ENCODE measurements at places on chromosomes 5 and 9.
A peak's percentile ranks its signal among the peaks of the same experiment; 100 is the strongest.

- peak; percentile 88 for DNase-seq
Measured at GRCh38 chr5:94432499-94432898, 185.9 kb downstream of the KIAA0825 start.

GRCh38 chr9:86021166-86021565 lies 78.2 kb downstream of the GOLM1 start:
- no peak for DNase-seq

DNA sequence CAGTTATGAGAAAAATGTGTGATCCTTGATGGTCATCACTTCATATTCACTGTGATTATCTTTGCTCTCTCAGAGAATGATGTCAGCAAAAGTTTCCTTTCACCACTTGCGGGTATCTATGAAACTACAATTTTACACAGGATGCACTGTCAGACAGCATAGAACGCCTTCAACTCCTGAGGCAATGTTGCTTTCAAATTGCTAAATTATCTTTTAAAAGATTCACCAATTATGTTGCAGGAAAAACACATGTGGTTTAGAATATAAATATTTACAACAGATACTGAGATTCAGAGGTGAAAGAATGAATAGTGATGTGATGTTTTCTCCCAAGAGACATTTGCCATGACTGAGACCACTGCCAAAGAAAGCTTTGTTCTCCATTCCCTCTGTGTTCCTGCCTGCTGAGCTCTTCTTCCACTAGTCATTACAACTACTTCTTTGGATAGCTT lies 879.8 kb upstream of the DMAC1 start:
- DNase-seq: peak; percentile 33

DNA sequence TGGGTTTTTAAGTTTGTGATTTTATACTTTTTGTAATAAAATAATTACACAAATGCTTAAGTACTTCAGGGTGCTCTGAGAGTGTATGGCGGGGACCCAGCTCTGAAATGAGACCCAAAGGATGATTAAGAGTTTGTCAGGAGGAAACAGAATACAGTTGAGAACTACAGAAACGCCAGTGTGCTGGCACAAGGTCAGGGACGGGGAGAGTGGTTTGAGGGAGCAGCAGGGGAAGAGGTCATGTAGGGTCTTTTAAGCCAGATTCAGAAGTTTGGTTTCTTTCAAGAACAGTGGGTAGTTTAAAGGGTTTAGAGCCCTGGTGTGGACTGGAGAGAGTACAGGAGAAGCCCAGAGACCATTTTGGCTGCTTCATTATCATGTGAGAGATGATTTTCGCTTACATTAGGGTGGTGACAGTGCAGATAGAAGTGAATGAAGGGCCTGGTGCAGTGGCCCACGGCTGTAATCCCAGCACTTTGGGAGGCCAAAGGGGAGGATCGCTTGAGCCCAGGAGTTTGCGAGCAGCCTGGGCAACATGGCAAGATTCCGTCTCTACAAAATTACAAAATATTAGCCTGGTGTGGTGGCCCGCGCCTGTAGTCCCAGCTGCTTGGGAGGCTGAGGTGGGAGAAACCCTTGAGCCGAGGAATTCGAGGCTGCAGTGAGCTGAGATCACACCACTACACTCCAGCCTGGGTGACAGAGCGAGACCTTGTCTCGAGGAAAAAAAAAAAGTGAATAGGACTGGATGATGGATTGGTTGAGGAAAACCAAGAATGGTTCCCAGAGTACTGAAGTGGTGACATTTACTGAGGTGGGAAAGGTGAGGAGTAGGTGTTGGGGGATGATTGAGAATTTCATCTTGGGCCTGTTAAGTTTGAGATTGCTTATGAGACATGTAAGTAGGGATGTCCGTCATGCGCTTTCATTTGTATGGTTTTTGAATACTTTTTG lies 1.4 kb upstream of the ETF1 start:
- peak; percentile 70 for DNase-seq

DNA sequence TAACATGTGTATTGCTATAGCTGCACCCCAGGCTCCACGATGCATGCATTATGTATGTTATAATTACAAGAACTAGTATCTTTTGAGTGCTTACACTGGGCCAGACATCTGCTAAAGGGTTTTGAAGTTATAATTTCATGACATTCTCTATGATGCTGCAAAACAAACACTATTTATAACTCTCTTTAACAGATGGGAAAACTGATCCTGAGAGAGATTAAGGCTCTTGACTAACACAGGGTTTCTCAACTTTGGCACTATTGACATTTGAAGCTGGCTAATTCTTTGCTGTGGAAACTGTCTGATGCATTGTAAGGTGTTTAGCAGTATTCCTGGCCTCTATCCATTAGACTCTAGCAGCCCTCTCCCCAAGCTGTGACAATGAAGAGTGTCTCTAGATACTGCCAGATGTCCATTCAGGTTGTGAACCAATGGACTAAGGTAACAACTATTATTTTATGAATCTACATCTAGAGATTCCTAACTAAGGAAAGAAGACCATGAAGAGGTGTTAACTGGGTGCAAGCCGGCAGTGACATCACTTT lies 258.6 kb downstream of the ASTN2 start:
- no peak for DNase-seq

- no peak for DNase-seq
Measured at GRCh38 chr9:100324594-100325200, 28.0 kb downstream of the TEX10 start.

GRCh38 chr5:168734620-168735300 lies 155.6 kb upstream of the PANK3 start:
- DNase-seq: peak; percentile 75

DNA sequence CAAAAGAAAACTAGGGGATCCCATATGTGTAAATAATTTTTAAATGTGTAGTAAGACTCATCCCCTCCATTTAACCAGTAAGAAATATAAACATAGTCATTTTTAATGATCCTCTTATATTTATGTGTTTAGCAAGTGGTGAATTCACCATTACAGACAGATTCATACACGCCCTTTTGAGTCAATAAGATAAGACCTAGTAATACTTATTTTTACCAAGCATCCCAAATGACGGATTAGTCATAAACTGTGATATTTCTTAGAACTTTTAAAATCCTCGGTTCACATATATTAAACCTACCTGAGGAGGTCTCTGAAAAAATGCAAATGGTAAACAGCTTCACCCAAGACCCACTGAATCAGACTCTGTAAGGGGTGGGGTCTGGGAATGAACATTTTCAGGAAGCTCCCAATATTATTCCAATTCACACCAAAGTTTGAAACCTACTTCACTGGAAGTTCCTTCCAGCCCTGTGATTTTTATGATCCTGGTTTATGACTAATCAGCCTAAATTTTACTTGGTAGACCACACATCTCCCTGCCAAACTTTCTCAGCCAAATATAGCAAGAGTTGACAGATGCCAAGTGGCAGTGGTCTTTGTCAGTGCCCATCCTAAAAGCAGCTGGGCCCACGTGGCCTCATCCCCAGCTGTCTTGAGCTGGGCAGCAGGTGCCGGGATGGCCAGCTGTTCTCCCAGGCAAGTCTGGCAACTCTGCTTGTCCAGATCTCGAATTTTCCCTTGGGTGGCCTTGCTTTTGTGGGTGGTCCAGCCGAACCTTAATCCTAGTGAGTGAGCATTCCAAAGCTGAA lies 559.0 kb upstream of the RGMB start:
- peak; percentile 52 for DNase-seq
